ENCODE measurements at places on chromosomes 1 and 21.

DNA sequence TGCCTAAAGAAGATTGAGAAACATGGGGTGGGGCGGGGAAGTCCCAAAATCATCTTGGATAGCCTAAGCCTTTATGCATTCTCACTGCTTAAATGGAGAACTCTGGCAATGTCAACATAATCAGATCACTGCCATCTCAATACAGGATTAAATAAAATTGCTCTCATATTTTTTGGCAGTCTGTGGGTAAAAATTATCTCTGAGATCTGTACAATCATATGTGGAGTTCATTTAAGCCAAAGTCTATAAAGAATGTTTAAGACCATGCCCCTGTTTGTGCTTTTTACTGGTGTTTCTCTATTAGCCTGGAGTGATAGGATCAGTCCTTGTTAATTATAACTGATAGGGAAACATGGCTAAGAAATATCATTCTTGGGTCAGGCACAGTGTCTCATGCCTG is 136.3 kb downstream of the GPR52 start:
- DNase-seq, result no peak

DNA sequence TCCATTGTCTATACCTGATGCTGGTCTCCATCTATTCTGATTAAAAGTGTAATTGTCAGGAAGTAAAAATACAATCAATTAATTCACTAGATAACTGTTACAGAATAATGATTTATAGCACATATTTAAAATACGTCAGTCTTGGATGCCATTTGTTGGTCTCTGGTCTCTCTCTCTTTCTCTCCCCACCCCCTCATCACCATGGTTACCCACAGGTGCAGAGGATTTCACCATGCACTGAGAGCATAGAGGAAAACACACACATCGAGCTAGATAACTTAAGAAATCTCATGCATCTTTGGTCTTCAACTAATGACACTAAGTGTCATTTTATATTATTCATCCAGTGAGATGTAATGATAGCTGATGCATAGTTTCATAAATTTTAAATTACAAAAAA is 33.4 kb downstream of the LRRC53 start:
- DNase-seq, result no peak

GRCh38 chr1:27099587-27100334 is 55.2 kb downstream of the SLC9A1 start:
- DNase-seq, result peak; percentile 75

- DNase-seq, result no peak
These were observed 4.5 kb downstream of the RAB7B start for GRCh38 chr1:205998457-205999241.

GRCh38 chr1:116569776-116570357 is 959 bp downstream of the CD58 start:
- peak; percentile 69 for DNase-seq
